ENCODE measurements at places on chromosomes 13 and 19.

DNA sequence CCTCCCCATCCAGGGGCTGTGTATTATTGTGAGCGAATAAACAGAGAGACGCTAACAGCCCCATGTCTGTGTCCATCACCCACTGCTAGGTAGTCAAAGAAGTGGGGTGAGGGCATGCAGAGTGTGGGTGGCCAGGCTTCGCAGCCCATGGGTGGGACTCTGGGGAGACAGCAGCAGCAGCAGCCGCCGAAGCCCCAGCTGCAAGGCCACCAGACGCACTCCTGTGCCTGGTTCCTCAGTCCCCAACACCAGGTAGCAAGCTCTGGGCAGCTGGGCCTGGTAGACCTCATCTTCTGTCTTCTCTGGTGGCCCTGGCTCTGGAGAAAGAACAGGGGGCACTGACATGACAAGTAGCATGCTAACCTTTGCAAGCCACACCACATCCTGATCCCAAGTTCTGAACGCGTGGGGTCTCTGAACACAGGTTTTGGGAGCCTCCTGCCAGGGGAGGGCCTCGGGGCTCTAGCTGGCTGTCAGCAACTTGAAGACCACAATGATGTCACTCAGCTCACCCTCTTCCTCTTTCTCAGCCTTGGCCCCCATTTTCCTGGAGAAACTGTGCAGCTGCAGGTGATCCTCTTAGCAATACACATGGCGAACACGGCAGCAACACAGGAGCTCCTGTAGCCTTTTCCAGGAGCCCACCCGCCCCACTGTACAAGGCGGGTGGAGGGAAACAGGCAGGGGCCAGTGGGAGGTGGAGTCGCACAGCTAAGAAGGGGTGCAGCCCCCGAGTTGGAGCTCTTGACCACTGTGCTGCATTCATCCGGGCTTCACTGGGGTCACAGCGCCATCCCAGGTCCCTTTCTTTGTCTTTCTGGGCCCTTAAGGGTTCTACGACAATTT lies 5.8 kb downstream of the FUZ start:
- DNase-seq = no peak

DNA sequence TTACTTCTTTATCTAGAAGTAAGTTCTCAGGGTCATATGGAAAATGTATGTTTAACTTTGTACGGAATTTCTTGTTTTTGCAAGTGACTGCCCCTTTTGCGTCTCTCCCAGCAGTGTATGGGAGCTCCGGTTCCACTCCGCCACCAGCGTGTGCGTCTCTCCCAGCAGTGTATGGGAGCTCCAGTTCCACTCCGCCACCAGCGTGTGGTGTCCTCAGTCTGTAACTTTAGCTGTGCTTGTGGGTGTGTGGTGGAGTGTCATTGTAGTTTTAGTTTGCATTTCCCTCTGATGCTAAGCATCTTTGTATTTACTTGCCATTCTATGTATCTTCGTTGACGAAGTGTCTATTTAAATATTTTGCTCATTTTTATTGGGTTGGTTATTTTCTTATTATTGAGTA lies 2.4 kb downstream of the CUL4A start:
- DNase-seq = no peak

DNA sequence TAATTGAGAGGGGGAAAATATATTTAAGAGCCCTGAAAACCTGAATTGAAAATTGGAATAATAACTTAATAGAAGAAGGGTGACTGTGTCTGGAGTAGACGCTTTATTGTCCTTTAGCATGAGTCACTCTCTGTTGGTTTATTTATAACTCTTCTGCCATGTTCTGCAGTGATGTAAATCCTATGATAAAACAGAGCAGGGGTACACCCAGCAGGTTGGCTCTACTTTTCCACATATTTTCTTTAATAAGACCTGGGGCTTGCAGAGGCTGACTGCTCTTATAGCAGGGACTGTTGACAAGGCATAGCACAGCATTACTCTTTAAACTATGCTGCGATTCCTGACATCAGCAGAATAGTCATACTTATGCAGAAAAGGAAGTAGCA lies 389.9 kb upstream of the PCDH9 start:
- no peak for DNase-seq

DNA sequence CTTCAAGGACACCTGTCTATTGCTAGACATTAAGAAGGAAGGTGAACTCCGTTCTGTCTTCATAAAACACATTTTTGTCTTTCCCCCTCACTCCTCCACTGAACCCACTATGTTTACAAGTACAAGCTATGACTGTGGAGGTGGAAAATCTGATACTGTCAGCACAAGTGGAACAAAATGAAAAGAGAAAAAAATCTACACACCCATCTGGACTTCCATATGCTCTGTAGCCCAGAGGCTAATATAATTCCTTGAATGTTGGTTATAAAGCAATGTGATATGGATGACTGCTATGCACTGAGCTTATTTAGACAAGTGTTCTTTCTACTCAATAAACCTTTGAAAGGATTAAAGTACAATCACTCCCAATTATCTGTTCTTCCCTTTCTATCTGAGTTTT lies 713.5 kb downstream of the DIAPH3 start:
- no peak for DNase-seq

DNA sequence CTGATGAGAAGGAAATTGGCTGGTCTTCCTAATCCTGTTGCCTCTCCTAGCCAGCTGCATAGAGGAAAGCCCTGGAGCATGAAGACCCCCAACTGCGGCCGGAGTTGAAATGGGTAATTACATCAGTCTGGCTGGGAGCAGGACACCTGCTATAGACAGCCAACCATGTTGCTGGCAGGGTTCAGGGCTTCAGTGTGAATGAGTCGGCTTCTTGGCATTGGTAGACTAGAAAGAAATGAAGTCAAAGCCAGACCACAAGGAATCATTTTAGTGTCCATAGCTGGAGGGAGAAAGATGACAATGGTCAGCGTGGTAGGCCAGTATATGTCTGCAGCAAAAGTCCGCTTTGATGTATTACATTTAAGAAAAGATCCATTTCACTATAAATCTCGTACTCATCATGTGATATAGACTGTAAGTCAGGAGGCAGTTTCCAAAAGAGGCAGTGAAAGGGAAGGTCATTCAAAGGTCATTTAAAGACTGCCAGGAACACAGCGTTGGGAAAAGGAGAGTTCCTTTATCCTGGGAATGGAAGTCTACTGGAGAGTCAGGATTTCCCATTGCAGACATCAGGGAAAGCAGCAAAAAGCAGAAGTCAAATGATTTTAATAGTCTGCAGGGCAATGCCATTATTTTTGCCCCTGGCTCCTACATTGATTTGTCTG lies 262.7 kb downstream of the DNAJC15 start:
- no peak for DNase-seq

GRCh38 chr19:48975947-48976847 lies 11.1 kb downstream of the FTL start:
- no peak for DNase-seq

- DNase-seq = no peak
These were observed 238.5 kb upstream of the STARD13 start for GRCh38 chr13:33524086-33524485.

- DNase-seq = no peak
These were observed 1.7 kb upstream of the ZNF446 start for GRCh38 chr19:58474291-58474996.

DNA sequence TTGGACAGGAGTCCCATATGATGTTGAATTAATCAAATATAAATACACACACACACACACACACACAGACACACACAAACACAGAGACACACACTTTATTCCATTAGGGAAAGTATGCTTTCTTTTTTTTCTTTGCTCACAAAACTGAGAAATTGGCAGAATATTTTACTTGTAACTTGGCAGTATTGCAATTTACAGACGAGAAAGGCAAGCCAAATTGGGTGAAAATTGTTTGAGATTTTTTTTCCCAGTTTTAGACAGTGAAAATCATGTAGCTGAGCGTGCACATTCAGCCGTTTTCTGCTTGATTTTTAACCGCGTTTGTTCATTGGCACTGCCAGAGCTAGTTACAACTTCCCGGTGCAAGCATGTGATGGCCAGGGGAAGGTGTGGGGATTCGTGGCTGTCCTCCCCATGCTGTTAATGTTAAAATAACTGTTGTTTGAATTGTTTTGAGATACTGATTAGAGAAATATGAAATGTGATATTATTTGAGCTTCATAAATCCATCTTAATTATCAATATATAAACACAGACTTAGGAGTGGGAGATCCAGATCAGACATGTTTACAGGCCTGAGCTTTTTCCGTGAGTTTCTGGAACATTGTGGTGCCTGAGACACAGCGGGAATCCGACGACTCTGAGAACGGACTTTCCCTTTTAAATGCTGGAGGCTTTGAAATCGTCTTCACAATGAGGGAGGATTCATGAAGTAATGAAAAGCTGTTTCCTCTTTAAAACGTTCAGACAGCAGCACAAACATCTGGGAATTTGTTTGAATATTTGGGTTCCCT lies 125.5 kb downstream of the KCNRG start:
- DNase-seq = no peak
